ENCODE measurements at places on chromosomes 3 and 15.
A peak's percentile ranks its signal among the peaks of the same experiment; 100 is the strongest.

DNA sequence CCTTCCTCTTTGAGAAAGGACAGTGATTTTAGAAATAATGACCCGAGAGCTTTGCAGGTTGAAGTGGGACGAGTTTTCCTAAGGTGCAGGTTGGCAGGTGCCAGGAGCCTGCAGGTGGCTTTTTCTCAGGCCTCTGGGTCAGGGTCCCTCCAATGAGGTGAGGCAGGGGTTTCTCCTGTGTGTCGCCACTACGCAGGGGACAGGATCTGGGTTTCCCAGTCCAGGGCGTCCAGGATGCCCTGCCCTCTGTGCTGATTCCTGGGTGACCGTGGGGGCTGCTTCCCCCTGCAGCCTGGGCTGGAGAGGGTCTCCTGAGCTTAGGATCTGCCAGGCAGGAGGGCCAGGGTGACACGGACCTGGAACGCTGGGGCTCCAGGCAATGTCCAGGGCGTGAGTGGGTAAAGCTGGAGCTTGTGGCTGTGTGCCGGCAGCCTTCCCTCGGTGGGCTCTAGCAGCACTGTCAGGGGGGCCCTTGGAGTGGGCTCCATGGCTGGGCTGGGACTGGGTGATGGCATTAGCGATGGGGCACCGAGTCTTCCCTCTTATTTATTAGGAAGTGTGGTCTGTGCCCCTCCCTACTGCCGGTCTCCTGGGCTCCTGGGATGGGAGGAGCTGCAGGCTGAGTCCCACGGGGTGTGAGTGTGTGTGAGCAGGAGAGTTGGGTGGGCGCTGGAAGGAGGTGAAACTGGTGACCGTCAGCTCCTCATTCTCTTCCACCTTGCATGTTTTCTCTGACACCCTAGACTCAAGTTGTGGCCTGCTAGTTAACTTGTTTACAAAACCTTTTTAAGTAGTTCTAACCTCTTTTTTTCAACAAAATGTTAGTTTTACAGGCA lies 1.8 kb downstream of the APBA2 start:
- DNase-seq = no peak

DNA sequence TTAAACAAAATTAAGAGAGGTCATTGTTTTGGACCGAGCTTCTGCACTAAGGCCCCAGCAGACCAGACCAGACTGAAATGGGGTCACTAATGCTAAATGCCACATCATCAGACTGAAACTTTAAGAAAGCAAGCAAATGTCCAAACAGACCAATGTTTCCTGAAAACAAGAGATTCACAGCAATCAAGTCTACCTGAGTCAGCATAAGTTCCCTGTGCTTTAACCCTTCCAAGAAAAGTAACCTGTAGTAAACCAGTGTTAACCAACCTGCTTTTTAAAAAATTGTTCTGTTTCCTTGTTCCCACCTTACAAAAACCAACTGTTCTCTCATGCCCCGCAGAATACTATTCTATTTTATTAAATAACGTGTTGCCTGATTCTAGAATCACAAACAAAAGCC lies 241.1 kb upstream of the GADL1 start:
- DNase-seq = no peak

- DNase-seq = no peak
Measured at GRCh38 chr3:68088636-68089035, 434.2 kb upstream of the SUCLG2 start.

DNA sequence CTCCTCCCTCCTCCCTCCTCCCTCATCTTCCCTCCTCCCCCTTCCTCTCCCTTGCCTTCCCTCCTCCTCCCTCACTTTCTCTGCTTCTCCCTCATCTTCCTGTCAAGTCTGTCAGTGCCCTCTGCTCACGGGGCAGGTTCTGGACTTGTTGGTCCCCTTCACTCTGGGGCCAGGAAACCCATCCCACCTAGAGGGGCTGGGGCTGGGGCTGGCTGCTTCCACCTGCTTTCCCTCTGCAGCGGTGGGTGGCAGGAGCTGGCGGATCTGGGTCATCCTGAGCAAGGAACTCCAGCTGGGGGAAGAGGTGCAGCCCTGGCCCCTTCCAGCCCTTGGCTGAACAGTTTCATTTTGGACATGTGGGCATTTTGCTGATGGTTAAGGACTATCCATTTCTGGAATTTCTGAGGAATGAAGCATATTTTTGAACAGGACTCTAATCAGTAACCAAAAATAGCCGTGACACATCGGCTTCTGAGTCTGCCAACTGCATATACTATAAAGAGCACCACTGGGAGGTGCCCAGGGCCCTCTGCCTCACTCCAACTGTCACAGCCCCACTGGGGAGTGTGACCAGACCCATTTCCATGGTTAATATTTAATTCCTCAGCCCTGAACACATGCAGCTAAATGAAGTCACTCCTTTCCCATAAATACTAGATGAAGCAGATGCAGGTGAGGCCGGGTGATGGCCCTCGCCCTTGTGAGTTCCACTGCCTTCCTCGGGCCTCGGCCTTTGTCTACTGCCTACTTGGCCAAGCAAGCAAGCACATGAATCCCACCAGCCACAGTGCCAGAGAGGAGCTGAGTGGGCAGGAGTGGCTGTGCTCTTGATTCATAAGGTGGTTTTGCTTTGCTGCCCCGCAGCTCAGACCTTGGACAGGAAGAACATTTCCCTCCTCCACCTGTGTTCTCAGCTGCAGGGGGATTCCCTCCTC lies 39.8 kb downstream of the CHDH start:
- DNase-seq = peak; percentile 40

DNA sequence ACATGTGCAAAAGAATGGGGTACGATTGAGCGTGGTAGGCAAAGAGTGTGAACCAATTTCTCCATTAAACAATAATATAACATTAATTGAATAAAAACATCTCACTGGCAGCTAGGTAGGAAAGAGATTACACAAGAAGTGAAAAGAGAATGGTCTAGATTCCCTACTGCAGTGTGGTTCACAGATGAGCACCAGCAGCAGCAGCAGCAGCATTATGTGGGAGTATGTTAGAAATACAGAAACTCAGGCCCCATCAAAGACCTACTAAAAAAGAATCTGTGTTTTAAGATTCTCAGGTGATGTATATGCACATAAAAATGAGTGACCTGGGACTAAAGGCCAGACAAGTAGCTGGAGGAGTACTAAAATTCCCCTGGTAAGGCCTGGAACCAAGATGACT lies 118.2 kb downstream of the ADAM10 start:
- no peak for DNase-seq

GRCh38 chr3:52154135-52155094 lies at the start of gene POC1A:
TSS of gene POC1A (minus strand) at chr3:52154423. CDS start at chr3:52154372, 51 bp downstream.
- DNase-seq = peak; percentile 96

- DNase-seq = no peak
Measured at GRCh38 chr15:97979140-97979520, 18.6 kb downstream of the ARRDC4 start.

DNA sequence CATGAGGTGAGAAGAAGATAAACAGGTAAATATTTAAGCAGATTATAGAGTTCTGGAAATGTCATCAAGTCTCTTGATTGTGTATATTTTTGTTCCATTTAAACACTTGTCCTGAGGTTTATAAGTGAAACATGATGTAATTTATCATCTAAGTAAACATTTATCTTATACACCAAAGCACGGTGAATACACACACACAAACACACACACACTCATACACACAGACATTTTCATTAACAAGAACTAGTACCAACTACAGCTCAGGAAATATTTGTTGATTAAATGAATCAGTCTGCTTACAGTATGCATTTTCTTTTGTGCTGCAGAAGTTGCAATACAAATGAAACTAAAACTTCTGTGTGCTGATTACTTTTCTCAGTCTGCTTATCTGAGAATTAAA lies 357.3 kb downstream of the ZBTB20 start:
- no peak for DNase-seq

GRCh38 chr15:68285259-68285980 lies 7.9 kb downstream of the FEM1B start:
- DNase-seq = no peak

GRCh38 chr15:100771746-100772145 lies 107.9 kb upstream of the ALDH1A3 start:
- DNase-seq = peak; percentile 59

DNA sequence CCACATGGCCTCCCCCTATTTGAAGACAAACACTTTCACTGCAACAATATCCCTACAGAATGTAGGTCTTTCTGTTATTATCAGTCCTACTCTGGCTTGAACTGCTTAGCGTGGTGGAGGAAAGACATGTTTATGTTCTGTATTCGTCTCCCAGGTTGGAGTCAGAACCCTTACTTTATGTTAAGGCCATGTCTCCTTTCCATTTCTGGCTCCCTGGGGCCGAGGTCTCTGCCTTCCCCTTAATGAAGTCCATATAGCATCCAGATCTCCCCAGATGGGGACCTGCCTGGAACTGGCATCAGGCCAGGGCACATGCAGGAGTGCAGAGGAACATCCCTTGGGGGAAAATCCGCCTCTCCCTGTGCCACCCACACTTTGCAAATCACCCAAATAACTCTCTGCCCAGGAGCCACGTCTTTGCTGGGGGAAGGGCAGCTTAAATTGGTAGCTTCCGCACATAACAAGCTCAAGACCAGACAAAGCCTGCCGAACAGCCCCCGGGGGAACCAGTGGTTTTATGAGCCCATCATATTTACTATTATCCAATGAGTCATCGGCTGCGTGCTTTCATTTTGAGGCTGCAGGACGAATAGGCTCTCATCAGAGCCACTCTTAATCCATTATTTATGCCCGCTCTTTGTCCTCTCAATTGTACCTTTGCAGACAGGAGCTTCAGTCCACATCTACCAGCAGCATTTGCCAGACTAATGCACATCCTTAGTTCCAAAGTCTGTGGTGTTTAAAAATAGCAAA lies 237.0 kb downstream of the UACA start:
- DNase-seq = peak; percentile 67

GRCh38 chr3:46913644-46914043 lies 36.1 kb downstream of the PTH1R start:
- peak; percentile 44 for DNase-seq

DNA sequence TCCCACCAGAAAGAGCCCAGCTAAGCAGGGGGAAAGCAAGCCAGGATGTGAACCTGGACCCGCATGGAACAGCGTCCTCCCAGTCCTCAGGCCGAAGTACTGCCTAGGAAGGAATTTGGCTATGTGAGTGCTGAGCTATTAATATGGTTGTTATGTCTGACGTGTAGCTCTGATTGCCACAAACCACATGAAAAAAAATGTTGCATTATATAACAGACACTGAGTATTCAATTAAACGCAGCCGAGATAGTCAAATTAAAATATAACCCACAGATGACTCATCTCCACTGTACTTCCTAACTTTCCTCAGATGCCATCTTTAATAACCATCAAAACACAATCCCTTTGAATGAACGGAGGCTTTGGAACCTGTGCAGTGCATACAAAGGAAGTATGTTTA lies 111.1 kb downstream of the GABRB3 start:
- DNase-seq = no peak

All from right forelimb (tissue), 1 donor.